ENCODE measurements at places on chromosomes 3 and 15.

DNA sequence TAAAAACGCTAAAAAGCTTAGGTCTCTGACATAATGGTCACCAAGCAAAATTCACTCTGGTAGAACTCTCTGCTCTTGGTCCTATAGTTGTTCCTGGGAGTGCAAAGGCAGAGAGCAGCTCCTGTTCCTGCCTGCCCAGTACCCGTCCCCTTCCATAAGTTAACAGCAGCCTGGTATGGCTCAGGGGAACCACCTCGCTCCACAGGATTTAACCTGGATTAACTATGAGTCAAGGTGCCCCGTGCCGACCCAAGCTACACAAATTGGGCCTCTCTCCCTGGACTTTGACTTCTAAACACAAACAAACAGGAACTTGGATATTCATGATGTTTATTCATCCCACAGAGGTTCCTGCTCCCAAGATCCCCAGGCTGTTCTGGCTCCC lies 32.1 kb downstream of the SCAP start:
- no peak for DNase-seq

GRCh38 chr3:27089068-27089467 lies 280.1 kb downstream of the NEK10 start:
- DNase-seq = no peak

- DNase-seq = no peak
Measured at GRCh38 chr3:79380581-79380980, 387.2 kb downstream of the ROBO1 start.

- no peak for DNase-seq
Measured at GRCh38 chr3:126494204-126494969, 18.7 kb upstream of the ZXDC start.

DNA sequence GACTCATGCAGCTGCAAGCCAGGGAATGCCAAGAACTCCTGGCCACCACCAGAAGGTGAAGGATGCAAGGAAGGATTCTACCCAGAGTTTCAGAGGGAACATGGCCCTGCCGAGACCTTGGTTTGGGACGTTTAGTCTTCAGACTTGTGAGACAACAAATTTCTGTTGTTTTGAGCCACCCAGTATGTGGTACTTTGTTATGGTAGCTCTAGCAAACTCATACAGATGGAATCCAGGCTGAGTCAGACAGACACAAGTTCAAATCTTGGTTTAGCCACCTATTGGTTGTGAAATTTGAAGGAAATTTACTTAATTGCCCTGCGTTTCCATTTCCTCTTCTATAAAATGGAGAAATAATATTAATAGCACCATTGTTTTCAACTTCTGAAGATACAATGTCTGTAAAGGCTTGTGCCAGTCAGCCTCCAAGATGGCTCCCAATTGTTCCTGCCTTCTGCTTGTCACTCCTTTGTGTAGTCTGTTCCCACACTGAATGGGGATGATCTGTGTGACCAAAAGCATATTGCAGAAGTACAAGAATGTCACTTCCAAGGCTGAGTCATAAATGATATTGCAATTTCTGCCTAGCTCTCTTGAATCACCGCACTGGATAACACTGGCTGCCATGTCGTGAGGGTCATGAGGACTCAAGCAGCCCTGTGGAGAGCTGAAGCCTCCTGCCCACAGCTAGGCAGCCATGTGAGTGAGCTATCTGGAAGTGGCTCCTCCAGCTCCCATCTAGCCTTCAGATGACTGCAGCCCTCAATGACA lies 223.5 kb upstream of the PROK2 start:
- DNase-seq = no peak

GRCh38 chr15:73313861-73314260 lies 54.9 kb downstream of the HCN4 start:
- DNase-seq = no peak

DNA sequence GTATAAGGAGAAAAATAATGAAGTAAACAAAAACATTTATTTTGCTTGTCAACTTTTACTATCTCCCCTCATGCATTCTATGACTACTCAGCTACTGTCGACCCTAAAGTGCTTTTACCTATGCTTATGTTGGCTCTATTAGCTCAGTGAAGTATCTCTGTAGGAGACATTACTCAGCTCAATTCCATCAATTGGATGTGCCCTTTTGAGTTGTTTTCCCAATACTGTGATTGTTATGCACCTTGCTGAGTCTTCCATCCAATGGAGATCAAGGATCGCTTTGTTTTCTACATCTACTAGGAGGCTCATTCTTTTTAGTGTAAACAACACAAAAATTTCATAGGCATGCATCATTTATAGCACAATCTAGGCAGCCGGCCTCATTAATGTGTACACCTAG lies 403.8 kb upstream of the ARL6 start:
- no peak for DNase-seq

DNA sequence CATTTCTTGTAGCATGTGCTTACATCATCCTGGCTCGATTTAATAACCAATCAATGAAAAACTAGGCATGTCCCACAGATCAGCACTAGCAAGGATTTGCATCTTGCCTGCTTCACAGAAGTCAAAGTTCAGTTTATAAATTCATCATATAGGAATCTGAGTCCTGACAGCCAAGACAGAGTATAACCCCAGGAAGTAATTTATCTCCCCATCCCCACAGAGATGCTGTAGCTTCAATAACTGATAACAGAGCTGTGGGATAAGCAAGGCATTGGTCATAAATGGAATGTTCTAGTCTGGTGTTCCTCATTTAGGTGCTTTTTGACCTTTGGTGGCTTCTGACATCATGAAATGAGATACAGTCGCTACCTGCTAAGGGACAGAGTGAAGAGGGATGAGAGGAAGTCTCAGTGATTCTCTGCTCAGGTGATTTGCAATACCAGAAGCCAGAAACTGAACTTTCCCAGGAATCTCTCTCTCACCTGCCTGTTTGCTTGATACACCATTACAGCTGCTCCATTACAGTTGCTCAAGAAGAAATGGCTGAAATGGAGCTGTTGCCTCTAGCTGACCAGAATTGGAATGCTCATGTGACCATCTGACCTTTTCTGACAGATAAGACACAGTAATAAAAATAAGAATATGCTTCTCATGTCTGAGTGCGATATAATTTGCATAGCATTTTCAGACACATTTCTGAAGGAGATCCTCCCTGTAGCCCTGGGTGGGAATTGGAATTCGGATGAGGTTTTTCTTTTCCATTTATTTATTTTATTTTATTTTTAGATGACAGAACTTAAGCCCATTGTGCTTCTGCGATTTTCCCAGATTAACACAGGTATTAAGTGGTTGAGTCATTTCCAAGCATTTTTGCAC lies 217.1 kb upstream of the KCNMB2 start:
- no peak for DNase-seq

DNA sequence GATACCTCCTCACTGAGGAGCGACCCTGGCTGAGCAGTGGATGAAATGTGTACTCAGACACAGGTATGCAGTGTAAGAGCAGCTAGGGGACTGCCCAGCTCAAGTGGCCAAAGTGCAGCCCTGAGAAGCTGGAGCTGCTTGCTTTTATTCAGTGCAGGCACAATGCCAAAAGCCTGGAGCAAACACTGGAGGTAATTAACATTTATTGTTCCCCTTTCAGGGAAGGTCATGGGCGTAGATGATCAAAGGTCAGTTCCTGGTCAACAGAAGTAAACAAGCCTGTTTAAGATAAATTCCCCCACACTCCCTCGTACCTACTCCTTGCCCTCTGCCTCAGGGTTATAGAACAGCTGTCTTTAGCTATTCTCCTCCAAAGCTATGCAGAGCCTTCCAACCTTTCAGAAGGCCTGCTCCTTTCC lies 17.5 kb downstream of the PLA2G4F start:
- DNase-seq = no peak

GRCh38 chr15:61056386-61056785 lies 172.7 kb downstream of the RORA start:
- no peak for DNase-seq

Data from HAP-1 (cell line).